Stimulated activated CD4-positive, alpha-beta T cell treated with anti-CD3 and anti-CD28 coated beads, Interleukin-2, amount 100 ng/mL, for 48 hours (primary cell): ENCODE measurements at places on chromosomes 3 and 15.

GRCh38 chr3:126886217-126886616 lies 96.7 kb upstream of the PLXNA1 start:
- DNase-seq, result no peak

DNA sequence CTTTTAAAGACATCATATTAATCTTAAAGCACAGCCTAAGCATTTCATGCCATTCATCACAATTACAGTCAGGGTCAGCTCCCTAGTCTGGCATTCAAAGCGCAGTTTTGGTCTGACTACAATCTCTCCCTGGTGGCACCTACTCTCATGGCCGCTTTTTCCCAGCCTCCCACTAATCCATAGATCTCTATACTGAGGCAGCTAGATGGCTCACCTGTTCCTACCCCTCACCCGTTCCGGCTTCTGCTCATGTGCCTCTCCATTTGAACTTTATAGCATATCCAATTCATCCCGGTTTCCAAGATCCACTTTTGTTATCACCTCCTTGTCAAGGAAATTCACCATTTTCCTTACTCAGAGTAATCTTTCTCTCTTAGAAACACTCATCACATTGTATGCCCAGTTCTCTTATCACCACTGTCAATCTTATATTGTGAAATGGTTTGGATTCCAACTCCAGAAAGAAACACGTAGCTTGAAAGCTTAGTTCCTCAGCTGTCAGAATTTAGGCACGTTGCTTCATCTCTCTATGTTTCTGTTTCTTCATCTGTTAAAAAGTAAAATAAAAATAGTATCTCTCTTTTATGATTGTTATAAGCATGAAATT lies 220.0 kb upstream of the UBE2E2 start:
- no peak for DNase-seq

GRCh38 chr3:11567516-11568467 lies 75.9 kb downstream of the VGLL4 start:
- DNase-seq, result no peak

DNA sequence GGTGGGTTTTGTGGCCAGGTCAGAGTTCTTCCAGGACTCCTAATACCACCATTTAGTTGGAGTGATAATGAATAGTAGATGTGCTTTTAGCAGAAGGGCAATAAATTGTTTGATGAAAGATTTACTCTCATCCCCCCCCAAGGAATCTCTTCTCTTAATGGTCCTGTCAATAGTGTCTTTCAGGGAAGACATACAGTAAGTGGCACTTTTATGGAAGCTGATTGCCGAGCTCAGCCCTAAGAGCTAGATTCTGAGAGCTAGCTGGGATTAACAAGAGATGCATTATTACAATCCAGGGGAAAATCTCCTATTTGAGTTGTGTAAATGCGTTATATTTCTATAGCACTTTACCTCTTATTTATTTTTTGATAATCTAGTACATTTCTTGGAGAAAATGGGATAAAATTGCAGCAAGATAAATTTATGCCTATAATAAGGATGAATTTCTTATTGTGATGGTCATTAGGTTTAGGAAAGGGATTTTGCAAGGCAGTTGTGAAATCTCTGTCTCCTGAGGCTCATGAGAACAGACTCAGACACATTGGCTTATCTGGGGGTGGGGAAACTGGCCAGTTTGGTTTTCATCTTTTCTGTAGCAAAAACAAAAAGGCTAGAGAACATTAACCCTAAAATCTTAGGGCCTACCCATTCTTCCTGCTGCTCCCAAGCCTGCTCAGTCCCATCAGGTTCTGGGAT lies 41.6 kb upstream of the CLSTN2 start:
- DNase-seq, result no peak

GRCh38 chr3:124234852-124235252 lies 242.9 kb upstream of the ROPN1 start:
- DNase-seq, result no peak

GRCh38 chr15:101016581-101016980 lies 97.4 kb downstream of the LRRK1 start:
- no peak for DNase-seq

- no peak for DNase-seq
These were observed 27.7 kb upstream of the PCOLCE2 start for GRCh38 chr3:142916605-142917004.

- no peak for DNase-seq
These were observed 141.9 kb upstream of the THBS1 start for GRCh38 chr15:39438799-39439592.

DNA sequence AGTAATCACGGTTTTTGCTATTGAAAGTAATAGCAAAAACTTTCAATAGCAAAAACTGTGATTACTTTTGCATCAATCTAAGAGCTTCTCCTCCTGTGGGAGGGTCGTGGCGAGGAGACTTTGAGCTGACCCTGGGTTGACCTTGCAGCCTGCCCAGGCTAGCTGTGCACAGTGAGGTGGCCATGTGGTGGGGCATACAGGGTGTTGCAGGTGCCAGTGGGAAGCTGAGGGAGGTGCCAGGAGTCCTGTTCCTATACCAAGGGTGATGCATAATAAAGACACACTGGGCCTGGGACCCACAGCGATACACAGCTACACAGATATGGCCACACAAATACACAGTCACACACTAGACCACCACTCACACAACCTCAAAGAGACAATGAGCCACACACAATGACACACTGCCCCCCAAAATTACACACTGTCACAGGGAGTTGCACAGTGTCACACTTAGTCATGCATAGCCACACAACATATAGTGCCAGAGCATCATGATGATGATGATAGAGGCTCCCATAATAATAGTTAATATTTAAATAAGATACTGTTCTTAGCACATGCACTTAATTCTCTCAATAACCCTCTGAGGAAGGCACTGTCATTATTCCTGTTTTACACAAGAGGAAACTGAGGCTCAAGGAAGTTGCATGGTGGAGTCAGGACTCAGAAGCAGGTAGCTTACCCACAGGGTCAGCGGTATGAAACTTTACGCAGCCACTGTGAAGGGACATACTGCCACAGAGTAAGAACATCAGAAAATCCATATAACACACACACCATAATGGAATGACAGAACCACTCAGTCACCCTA lies 6.3 kb downstream of the PLCD1 start:
- no peak for DNase-seq

GRCh38 chr15:75227663-75228280 lies 26.1 kb downstream of the C15orf39 start:
- no peak for DNase-seq

DNA sequence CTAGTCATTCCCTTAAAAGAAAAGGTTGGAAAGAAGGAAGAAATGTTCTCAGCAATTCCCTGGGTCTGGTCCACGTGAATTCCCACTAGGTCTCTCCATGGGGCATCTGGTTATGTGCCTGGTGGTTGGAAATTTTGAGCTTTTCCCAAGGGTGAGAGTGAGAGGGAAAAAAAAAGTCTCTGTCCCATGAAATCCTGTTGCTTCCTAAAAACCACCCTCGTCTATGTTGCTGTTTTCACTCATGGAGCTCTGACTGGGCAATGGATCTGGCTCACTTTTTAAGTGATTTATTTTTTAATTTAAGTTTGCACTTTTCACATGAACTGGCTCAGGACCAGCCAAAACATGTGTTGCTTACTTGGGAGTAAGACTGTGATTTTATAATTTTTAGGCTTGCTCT lies 190.1 kb downstream of the CHST2 start:
- no peak for DNase-seq
